SK-N-MC (cell line): ENCODE measurements at places on chromosomes 7 and 10.

- no peak for DNase-seq
These were observed 35.6 kb downstream of the PLAC9 start for GRCh38 chr10:80168162-80168511.

DNA sequence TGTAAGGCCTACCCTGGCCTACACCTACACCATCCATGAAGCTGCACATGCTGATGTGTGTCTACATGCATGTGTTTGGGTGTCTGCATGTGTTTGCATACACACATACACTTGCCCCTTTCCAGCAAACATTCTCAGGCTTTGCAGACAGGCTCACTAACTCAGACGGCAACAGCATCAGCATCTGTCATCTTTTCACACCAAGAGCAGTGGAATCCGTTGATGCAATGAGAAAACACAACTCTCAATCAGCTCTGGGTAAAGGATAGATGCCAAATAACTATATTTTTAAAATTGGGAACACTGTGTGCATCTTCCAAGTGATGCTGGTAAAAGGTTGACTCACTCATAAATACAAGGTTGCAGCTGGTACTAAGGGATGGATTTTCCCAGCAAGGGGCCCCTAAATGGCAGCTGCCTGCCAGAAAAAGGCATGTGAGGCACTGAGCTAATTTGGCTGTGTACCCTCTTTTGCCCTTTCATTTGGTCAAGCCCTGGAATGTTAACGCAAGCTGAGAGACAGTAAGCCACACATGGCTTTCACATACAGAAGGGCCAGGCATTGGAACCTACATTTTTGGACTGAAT is 296.3 kb upstream of the NPSR1 start:
- DNase-seq = no peak

- DNase-seq = no peak
These were observed 1.8 kb downstream of the CHRM2 start for GRCh38 chr7:136869991-136870865.

DNA sequence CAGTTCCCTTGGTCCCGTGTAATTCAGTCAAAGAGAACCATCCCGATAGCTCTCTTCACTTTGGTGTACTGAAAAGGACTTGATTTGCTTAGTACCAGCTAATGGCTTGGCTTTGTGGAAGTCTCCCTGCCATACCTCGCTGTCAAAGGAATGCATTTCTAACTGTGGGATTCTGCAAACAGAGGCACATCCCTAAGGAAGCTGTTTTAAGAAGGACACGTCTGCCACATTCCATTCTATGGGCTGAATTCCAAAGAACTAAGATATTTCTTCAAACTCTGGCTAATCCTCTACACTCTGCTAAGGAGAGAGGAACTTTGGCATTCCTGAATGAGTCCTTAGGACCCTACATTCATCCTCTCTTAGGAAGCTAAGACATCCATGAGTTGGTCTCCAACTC is 327.9 kb downstream of the SFMBT2 start:
- no peak for DNase-seq

GRCh38 chr7:113394856-113395255 is 276.5 kb upstream of the SMIM30 start:
- no peak for DNase-seq

DNA sequence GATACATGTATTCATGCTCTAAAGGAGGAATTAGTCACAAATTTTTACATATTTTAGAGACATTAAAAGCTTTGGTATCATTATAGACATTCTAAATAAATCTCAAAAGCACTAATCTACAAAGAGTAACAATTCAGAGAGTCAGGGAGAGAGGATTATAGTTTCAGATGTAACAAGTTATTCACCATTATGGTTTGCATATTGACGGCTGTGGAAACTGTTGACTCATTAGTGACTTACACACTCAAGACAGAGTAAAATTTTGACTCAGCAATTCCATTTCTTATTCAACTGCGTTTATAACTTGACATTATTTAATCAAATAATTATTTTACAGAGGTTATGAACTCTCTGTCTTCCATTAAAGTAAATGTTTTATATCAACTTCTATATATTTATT is 95.4 kb upstream of the SEMA3C start:
- no peak for DNase-seq

DNA sequence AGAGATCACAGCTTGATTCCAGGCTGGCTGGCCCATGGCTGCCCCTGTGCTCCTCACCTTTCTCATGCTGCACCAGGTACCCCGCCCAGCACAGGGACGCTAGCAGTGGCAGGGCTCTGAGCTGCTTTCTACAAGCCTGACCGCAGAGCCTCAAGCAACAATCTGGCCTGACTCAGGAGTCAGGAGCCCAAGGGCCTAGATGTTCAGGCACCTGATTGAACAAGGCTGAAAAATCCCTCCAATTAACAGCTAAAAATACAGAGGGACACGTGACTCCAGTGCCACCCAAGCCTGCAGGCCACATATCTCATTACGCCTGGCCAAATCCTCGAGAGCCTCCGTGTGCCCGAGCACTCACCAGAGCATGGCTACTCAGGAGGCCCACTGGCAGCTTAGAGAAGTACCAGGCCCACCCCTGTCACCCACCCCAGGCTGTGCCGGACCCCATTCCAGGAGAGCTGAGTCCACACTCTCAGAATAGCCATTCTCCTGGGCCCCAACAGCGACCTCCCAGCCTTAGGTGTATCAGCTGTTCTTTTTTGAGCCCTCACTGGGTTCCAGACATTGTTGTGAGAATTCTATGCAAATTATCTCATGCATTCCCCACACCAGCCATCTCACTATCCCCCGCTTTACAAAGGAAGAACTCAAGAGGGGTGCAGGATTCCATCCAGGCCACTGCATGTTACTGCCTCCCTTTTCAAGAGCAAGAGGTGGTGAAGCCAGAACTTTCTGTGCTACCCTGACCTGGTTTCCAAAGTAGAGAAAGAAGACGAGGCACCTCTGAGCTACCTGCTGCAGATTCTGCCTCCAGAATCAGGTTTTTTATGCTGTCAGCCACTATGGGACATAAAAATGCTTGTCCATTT is 98.3 kb downstream of the COL13A1 start:
- no peak for DNase-seq

GRCh38 chr10:128900456-128900855 is 566.6 kb upstream of the MGMT start:
- no peak for DNase-seq

GRCh38 chr10:91006752-91007346 is 86.0 kb upstream of the ANKRD1 start:
- DNase-seq = no peak

GRCh38 chr10:17056781-17057428 is 72.7 kb downstream of the CUBN start:
- no peak for DNase-seq

GRCh38 chr10:70260734-70261133 is 23.1 kb downstream of the NPFFR1 start:
- no peak for DNase-seq

- DNase-seq = no peak
These were observed 73.6 kb upstream of the RNF32 start for GRCh38 chr7:156566812-156567549.

GRCh38 chr10:33559105-33559504 is 224.6 kb upstream of the NRP1 start:
- DNase-seq = no peak

DNA sequence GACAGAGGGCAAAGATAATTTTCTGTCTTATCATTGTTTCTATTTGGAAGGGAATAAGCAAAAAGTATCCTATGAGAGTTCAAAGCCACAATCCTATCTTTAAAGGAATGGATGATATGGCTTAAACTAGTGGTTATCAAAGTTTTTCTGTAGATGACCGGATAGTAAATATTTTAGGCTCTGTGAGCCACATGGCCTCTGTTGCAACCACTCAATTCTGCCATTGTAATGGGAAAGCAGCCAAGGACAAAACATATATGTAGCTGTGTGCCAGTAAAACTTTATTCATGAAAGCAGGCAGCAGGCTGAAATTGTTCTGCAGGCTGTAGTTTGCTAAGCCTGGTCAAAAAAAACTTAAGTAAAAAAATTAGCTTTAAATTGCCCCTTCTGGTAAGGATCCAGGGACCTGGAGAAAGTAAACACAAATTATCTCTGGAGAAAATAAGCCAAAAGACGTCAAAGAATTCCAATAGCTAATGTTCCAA is 73.3 kb downstream of the THSD7A start:
- no peak for DNase-seq

DNA sequence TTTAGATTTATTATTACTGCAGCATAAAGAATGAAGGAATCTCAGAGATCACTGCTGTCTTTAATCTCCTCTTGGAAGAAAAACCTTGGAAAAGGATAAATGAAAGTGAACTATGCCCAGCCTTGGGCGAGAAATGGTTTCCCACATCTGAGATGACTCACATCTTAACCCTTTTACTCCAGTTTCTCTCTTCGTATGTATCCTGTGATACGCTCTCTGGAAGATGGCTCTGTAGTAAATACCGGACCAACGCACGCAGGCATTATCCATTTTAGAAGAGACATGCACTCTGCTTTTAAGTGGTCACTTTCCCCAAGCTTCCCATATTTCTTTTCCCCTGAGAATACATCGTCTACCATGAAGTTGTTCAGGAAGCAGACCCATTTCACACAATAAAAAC is 207.3 kb upstream of the BMPER start:
- DNase-seq = no peak

DNA sequence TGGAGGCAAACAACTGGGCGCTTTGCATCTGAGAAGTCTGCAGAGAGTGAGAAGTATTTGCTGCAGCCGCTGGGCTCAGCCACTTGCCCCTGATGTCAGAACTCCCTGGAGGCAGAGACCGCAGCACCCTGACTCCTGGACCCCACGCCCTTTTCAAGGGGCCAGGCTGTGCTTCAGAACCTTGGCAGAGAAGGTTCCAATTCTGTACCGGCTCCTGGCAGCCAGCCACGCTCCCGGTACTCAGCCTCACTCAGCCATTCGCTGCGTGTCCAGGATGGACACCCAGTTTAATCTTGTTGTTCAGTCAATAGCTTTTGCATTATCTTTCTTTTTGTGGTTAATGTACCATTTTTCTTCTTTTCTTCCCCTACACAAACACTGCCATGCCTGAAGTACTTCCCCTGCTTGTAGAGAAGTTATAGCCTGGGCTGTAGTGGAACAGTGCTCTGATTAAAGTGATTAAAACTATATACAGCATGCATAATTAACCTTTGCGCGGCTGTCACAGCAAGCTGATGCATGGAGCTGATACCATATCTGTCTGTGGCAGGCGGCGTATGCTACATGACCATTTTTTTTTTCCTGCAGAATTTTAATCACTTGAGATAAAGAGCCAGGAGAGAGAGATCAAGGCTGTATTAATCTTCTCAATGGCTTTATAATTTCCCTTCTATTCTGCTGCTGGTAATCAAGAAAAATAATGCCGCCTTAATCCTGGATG is 578.5 kb downstream of the SDK1 start:
- DNase-seq = no peak

DNA sequence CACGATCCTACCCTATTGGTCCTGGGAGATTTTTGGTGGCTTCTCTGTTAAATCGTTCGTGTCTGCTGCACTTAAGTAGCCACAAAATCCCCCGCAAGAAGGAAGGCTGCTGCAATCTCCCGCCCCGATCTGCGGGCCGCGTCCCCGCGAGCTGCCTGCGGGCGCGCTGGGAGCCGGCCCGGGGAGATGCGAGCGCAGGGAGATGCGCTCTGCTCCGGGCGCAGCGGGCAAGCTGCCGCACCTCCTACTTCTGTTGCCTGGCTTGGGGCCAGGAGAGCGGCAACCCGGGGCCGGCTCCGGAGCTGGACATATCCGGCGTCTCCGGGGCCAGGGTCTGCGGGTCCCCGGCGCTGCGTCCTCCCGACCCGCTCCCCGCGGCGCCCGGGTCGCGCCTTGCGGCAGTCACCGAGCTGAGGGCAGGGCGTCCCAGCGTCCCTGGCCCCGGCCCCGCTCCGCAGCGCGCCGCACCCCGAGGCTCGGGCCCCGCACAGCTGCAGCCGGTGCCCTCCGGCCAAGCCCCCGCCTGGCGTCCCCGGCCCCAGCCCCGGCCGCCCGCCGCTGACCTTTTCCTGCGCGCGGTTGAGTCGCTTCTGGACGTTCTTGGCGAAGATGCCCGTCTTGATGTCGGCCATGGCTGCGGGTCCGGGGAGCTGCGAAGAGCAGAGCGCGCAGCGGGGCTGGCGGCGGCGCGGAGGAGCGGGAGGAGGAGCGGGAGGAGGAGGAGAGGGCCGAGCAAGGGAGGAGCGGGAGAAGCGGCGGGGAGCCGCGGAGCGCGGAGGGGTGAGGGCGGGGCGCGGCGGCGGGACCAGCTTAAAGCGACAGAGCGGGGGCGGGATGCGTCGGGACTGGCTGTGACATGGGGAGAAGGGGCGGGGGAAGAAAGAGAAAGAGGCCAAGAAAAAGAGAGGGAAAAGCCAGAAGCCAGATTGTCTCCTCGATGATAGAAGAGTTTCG is at the start of gene AMPH:
TSS of gene AMPH (minus strand) at position 654 of the 954 bp plus-strand sequence. CDS start at position 632, 22 bp downstream.
- DNase-seq = no peak

- no peak for DNase-seq
These were observed at the start of gene SMARCD3 for GRCh38 chr7:151248346-151249033. SMARCD3 (minus strand) TSS chr7:151248694; CDS start chr7:151248562, 132 bp downstream.

- no peak for DNase-seq
These were observed 21.4 kb downstream of the STAMBPL1 start for GRCh38 chr10:88901206-88901983.

GRCh38 chr10:33709008-33709753 is 374.7 kb upstream of the NRP1 start:
- DNase-seq = no peak

GRCh38 chr7:32879460-32879859 is 12.1 kb downstream of the KBTBD2 start:
- DNase-seq = no peak

DNA sequence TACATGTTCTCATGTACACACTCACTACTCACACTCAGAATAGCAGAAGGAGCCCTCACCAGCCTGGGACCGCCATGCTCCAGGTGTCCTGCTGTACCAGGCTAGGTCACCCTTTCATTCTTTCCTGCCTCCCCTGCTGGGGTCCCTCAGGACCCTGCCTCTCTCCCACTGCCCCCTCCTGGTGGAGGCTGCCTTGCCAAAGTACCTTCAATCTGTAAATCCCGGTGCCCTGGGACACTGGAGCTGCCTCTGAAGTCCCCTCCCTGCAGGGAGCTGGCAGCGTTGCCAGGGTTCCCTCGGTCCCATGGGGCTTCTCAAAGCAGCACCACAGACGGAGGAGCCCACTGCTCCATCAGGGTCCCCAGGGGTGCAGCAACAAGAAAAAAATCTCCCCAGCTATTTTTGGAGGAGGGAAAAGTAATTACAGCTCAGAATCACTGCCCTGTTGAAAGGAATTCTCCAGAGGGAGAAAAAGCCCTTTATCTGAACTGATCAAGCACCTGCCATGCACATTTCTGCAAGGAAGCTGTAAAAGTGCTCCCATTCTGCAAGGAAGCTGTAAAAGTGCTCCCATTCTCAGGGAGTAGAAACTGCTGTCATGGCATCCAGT is 259.9 kb downstream of the PTPRN2 start:
- DNase-seq = no peak

DNA sequence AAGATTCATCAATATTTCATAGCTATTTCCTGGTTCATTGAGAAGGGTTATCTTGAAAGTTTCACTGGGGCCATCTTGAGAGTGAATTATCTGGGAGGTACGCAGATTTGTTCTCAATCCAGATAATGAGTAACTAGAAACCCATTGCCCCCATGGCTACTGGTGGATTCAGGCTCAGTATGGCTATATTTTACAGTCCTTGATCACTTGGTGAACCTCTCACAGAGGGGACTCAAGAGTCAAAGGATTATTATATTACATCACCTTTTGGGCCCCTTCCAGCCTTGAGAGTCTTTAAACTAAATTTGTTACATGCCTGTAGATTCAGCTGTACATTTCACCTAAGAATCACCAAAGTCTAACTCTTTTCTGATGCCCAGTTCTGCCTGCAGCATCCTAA is 11.6 kb downstream of the NKX2-3 start:
- no peak for DNase-seq

GRCh38 chr10:125999694-126000093 is 103.3 kb downstream of the FANK1 start:
- DNase-seq = no peak
